Activated T-cell treated with anti-CD3 and anti-CD28 coated beads for 24 hours (primary cell): ENCODE measurements at places on chromosomes 1 and 21.

GRCh38 chr21:33861125-33861524 lies 54.5 kb downstream of the ATP5PO start:
- no peak for DNase-seq

- DNase-seq, result no peak
Observed at GRCh38 chr1:36542024-36542961, 59.6 kb upstream of the CSF3R start.

DNA sequence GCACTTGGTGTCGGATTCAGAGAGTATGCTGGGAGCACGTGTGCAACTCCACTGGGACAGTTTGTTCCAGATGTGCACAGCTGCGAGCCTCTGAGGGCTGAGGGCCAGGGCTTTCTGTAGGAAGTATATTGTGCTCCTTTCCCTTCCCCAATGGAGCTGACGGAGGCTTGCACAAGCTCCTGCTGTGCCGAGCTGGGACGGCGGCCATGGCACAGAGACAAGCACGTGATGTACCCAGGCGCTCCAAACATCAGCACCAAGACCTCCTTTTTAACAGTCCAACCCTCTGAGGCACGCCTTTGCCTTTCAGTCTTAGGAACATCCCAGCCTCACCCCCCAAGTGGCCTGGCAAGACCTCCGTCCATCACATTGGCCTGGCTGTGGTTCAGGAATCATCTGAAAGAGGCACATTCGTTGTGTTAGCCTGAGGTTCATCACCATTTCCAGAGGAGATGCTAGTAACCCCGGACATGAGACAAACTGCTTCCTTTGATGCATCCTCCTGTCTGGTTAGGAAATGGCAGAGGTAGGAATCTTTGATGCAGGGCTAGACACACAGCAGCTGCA lies 339.2 kb upstream of the KAZN start:
- DNase-seq, result no peak

GRCh38 chr21:41769111-41769510 lies 2.3 kb upstream of the RIPK4 start:
- no peak for DNase-seq
